ENCODE measurements at places on chromosomes 11 and 22.
A peak's percentile ranks its signal among the peaks of the same experiment; 100 is the strongest.

DNA sequence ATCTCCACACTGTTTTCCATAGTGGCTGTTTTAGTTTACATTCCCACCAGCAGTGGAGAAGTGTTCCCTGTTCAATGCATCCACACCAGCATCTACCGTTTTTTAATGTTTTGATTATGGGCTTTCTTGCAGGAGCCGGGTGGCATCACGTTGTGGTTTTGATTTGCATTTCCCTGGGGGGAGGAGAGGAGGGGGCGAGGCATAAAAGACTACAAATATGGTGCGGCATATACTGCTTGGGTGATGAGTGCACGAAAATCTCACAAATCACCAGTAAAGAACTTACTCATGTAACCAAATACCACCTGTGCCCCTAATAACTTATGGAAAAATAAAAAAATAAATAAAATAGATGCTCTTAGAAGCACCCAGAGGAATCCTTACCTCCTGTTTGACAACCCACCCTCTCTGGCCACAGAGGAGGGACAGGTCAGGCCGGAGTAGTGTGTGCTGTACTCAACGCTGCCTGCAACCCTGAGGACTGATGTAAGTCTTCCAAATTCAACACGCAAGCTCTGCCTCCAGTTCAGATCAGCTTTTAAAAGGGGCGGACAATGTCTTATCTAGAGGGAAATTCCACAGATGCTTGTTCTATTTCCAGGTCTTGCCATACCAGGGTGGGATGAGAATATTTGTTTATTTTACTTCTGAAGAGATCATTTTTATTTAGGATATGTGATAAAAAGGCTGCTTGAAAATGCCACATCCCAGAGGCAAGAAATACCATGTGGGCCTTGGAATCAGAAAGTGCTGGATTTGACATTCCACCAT is 329.6 kb upstream of the B3GAT1 start:
- DNase-seq = no peak

DNA sequence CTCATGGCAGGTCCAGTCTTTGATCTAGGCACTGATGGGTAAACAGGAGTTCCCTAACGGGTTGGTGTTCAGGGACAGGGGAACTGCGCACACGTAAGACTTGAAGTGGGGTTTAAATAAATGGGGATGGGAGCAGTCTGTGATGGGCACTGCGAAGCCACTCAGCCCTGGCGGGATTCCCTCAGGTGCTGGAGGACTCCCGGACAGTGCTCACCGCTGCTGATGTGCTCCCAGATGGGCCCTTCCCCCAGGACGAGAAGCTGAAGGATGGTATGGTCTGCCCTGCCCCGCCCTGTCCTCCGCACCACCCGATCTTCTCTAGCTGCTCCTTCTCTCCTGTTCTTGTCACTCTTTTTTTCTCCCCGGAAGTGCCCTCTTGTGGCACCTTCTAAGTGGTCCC is 9.5 kb downstream of the CCDC134 start:
- DNase-seq = no peak

DNA sequence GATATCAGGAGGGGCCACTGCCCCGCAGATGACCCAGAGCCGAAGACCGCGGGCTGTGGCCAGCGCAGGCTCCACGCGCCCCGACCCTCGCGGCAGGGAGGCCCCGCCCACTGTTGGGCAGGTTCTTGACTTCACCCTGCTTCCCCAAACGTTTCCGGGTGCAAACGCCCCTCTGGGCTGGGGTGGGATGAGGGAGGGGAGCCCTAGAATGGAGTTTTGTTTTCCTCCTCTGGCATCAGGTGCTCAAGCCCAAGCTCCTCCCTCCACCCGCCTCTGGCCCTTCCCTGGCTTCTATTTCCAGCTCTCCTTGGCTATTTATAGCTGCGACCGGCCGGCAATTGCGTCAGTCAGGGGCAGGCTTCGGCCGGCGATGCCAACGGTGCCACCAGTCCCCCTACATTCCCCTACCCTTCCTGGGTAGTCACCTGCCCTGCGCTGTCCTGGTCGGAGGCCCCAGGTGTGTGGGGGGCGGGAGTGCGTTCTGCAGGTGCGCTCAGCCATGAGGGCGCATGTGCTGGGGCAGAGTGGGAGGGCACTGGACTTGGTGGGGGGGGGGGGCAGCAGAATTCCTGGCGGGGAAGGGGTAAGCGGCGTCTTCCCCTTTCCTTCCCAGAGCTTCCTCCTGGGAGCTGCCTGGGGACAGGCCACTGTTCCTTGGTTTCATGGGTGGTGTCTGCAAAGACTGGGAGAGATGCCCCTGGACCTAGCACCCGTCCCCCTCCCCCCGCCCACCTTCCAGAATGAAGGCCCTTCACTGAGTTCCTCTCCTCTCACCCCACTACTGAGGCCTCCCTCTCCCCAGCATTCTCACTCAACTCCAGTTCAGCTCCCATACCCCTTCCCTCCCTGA is 23.6 kb downstream of the DUSP8 start:
- DNase-seq = no peak

- DNase-seq = peak; percentile 85
Observed at GRCh38 chr11:6362873-6363678, 27.2 kb upstream of the SMPD1 start.

- no peak for DNase-seq
Observed at GRCh38 chr11:125093502-125093901, 17.9 kb downstream of the TMEM218 start.

- no peak for DNase-seq
Observed at GRCh38 chr11:20374741-20375300, 11.3 kb downstream of the HTATIP2 start.

DNA sequence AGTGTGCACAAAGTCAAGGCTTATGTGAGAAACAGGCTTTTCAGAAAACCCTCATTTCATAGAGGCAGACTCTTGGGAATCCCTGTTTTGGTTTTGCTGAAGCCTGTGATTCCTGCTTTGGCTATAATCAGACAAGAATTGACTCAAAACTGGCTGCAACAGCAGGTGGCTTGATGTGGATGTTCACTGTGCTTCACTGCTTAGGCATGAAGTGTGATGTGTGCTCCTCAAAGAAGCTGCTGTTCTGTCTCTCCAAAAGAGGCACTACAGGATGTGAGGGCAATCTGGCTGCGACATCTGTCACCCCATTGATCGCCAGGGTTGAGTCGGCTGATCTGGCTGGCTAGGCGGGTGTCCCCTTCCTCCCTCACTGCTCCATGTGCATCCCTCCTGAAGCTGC is 103.5 kb downstream of the C11orf58 start:
- no peak for DNase-seq

DNA sequence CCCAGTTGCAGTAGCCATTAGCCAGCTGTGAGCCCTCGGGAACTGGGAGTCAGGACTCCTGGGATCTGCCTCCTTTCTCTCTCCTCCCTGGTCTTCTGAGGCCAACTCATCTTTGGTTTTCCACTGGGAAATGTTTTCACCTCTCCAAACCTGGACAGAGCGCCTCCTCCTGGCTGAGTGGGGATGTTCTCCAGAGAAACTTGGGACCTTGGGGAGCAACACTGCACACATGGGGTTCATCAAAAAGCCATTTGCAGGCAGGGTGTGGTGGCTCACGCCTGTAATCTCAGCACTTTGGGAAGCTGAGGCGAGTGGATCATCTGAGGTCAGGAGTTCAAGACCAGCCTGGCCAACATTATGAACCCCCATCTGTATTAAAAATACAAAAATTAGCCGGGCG is 145.4 kb downstream of the NECTIN1 start:
- no peak for DNase-seq

DNA sequence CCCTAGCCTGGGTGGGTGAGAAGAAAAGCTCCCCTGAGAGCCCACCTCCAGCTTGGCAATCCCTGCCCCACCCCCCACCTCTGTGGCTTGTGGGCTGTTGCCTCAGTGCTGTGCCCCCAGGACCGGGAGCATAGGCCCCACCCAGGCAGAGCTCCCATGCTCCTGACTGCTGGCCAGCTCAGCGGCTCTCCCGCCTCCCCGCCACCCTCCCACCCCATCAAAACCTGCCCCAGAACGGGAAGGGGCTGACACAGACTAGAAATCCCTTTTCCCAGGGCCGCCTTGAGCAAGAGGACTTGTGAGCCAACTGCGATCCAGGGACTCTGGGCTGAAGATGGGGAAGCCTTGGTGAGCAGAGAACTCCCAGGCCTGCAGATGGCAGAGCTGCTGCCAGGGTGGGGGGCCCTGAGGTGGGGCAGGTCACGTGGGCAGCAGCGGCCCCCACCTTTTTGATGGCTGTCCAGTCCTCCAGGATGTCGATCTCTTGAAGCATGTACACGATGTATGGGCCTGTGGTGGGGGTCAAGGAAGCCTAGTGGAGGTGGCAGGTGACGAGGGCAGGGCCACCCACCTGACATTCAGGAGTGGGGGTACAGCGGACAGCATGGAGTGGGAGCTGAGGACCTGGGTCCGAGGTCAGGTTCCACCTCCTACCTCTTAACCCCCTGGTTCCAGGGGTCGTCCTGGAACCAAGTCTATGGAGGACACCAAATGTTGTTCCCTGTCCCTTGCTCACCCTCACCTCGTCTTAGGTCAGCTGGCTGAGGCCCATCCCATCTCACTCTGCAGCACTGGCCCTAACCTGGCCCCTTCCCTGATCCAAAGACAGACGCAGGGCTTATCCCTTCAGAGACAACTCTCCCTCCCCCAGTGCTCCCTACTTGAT is 2.3 kb upstream of the RIN1 start:
- no peak for DNase-seq

DNA sequence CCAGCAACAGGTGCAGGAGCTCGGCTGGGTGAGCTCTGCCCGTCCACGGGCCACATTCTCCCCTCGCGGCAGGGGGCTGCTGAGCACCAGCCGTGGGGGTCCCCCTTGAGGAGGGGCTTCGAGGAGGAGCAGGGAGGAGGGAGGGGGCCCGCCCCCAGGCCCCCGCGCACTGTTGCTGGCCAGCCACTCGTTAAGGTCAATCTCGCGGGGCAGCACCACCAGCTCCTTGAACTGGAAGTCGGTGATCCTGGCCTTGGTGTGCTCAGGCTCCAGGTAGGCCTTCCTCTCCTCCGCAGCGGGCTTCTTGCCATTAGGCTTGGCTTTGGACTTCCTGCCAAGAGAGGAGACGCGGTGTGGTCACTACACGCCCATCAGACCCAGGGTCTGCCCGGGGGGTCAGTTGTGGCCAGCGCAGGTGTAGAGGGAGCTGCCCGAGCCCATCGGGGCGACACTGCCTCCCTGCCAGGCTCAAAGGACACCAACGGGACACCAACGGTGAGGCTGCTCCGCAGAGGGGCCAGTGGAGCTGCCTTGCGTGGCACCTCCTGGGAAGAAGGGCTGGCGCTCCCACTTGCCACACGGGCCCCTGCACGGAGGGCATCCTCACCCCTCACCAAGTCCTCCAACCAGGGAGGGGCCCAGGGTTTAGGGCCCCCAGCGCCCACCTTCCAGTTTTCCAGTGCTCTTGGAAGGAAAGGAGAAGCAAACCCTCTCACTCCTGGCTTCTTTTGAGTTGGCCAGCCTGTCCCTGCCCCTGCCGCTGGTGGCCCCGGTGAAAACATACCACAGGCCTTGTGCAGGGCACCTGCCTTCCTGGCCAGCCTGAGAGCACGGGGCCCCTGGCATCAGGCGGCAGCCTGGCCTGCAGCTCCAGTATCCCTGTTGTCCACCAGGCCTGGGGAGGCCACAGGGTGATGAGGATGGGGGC is 5.8 kb downstream of the MOB2 start:
- DNase-seq = no peak

DNA sequence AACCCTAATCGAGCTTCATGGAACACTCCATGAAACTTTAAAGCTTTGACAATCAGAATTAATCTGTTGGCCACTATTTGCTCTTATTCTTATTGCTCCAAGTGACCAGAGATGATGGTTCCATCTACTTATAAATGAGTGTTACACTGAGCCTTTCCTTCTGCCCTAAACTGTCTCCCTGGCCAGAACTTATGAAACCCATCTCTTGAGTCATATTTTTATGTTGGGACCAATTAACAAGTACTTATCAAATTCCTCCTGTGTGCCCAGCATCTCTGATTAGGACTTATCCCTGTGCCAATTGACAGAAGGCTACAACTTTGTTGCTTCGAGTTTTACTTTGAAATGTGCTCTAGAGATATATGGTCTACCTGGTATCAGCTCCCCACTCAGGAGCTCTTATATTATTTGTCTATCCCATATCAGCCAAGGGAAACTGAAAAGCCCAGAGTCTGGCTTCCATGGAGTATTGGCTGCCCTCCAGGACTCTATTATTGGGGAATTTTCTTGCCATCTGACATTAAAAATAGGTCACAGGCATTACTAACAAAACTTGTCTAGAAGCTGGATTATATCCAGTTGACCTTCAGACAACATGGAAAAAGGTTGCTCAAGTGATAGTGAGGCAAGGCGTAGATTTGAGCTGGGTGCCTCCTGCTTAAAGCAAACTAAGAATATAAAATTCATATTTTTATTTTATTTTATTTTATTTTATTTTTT is 8.8 kb downstream of the KREMEN1 start:
- no peak for DNase-seq

- no peak for DNase-seq
Observed at GRCh38 chr11:47483457-47483856, 34.5 kb upstream of the RAPSN start.

GRCh38 chr22:43050995-43051394 is 36.0 kb upstream of the PACSIN2 start:
- no peak for DNase-seq

GRCh38 chr11:88590361-88590760 is 252.8 kb upstream of the CTSC start:
- no peak for DNase-seq

GRCh38 chr11:86869966-86870570 is 69.7 kb downstream of the PRSS23 start:
- DNase-seq = no peak

DNA sequence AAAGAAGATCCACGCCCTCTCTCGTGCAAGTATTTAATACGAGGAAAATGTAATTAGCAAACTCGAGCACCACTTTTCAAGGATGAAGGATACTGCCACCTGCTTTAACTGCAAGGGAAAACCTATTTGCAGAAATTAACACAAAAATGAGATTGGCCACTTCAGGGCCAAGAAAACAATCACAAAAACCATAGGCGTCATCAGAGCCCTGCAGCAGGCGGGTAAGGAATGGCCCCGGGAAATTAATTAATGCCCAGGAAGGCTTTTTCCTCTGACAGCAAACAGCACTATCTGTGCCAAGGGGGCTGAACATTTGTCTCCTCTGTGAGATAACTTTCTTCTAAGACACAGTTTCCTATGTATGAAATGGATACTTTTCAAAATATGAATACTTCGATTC is 255.7 kb downstream of the CTTN start:
- DNase-seq = no peak

DNA sequence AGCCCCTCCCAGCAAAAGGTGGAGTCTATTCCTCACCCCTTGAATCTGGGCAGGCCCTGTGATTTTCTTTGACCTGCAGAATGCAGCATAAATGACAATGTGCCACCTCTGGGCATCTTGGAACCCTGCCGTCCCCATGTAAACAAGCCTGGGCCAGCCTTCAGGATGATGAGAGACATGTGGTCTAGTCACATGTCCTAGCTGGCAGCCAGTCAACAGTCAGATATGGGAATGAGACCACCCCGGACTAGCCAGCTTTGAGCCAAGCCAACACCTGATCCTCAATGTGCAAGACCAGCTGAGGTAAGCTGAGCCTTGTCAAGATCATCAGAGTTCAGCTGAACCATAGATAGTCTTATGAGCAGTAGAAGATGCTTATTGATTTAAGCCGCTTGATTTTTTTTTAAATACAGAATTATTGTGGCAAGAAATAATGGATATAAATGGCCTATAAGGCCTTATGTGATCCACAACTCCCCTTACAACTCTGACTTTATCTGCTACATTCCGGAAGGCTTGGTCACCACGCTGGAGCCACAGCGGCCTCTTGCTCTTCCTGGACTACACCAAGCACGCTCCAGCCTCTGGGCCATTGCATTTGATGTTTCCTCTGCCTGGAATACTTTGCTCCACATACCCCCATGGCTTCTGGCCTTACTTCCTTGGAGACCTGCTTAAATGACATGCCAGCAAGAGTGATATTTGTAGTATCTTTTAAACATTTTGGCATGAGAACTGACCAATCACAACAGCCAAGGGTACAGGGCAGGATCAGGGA is 225.9 kb upstream of the SESN3 start:
- no peak for DNase-seq

- no peak for DNase-seq
Observed at GRCh38 chr11:125559888-125560287, 9.4 kb upstream of the EI24 start.
